T-cell (primary cell): ENCODE measurements at places on chromosomes 7 and 10. TPM values are rescaled to one million over a fixed set of nuclear protein-coding genes. Genes with fewer than 3 reads are reported as not detected.
A peak's percentile ranks its signal among the peaks of the same experiment; 100 is the strongest.

DNA sequence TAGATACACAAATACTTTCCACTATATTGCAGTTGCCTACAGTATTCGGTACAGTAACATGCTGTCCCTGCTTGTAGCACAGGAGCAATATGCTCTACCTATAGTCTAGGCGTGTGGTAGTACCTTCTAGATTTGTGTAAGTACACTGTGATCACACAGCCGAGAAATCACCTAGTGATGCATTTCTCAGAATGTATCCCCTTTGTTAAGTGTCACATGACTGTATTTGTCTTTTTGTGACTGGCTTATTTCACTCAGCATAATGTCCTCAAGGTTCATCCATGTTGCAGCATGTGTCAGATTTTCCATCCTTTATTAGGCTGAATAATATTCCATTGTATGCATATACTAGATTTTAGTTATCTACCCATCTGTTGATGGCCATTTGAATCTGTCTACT lies 61.9 kb downstream of the BTRC start:
- DNase-seq: no peak

DNA sequence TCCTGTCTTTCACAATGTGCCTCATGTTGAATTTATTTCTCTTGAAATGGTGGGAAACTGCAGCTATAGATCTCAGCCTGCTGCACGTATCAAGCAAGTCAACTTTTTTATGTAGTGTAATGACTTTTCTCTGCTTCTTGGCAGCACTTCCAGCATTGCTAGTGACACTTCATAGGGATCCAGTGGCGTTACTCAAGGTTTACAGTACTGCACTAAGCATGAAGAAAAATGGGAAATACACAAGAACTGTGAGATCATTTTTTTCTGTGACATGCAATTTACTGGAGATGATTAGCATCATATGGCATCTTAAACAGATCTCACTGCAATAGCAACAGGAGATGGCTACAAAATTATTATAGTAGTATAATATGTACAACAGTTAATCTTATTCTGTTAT lies 90.9 kb downstream of the POLR1F start:
- DNase-seq: no peak

GRCh38 chr7:84302949-84303348 lies 108.4 kb upstream of the SEMA3A start:
- no peak for DNase-seq

DNA sequence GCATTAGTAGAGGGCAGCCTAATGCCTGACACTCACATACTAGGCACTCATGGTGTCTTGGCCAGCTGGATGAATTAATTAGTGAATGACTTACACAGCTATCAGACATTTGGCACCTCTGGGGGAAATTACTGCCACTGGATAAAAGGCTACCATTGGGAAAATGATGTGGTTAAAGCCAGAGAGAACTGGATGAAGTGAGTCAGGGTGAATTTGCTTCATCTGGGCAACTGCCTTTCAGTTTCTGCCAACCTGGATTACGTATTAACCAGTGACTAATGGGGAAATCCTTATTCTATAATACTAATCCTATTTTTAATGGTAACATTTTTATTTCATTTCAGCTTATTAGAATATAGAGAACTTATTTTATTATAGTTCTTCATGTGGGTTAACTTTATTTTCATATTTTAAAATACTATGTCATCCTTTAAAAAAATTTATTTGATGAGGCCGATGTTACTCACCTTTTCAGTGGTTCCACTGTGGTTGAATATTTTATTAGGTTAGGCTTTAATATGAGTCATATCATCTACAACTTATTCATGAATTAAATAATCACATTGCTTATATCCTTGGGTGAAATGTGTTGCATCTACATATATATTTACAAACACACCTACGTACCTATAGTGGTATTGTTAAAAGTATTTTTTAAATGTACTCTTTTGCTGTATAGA lies 85.6 kb upstream of the CAPZA2 start:
- DNase-seq: no peak

GRCh38 chr10:59585046-59585700 lies 124.5 kb downstream of the SLC16A9 start:
- DNase-seq: no peak

GRCh38 chr7:128350708-128351295 lies 7.1 kb upstream of the RBM28 start:
- no peak for DNase-seq

GRCh38 chr7:22150221-22150620 lies 204.5 kb upstream of the CDCA7L start:
- no peak for DNase-seq

GRCh38 chr7:55149001-55149400 lies 130.2 kb downstream of the EGFR start:
- DNase-seq: no peak

- no peak for DNase-seq
Observed at GRCh38 chr10:116270771-116271592, 2.0 kb downstream of the GFRA1 start.

CYP2C19 gene
- not detected for total RNA-seq

DNA sequence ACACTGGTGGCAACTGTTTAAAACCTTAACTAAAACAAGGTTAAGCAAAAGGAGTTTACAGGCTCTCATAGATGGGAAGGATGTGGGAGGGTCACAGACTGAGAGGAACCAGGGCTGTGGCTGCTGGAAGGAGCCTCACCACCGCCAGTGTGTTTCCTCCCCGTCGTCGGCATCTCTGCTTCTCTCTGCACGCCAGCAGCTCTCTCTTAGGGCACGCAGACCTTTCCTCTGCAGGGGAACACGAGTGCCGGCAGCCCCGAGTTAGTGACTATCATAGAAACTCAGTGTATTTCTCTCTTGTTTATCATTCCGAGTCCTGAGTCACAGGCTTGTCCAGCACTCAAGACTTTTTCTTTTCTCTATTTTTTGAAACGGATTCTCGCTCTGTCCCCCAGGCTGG lies 8.1 kb upstream of the SH2D4B start:
- DNase-seq: peak; percentile 57
